Epithelial cell of prostate (primary cell): ENCODE measurements at places on chromosomes 2 and 18.
A peak's percentile ranks its signal among the peaks of the same experiment; 100 is the strongest.

DNA sequence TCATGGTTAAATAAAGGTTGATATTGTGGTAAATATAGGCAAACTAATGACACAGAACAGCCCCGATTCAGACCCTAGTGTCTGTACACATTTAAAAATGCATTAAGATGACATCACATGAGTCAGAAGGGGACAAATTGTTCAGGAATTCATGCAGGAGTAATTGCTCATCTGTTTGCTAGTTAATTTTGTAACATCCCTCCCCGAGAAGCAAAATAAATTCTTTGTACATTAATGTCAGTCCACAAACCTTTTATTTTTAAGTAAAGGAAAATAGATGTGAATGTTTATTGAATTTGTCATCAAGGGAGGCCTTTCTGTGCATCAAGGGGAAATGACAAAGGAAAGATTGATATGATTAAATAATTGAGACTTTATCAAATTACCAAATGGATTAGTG, 69.9 kb downstream of the SH3BP4 start:
- DNase-seq, result peak; percentile 61

DNA sequence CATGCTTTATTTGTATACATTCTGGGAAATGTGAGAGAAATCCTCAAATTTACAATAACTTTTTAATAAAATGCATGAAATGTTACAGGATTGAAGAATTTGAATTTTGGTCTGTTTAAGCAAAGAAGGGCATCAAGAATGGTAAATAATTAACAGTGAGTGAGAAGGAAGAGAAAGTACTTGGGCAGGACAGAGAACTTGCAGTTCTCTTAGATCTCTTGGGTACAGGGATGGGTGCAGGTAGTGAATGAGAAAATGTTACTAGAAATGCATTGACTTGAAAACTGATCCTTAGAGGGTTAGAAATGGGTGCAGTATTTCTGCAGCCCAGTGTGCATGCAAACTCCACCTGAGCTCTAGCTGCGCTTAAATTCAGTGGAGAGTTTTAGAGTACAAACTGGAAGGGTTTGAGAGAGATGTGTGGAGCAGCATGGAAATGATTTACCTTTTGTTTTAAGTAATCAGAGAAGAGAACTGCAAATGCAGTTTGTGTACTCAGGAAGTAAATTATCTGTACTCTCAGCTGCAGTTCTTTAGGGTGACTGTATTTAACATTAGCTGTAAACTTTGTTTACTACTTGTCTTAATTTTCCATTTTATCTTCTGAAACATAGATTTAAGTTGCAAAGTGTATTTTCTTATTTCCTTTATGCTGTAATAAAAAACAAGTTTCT, 51.0 kb upstream of the RAB27B start:
- no peak for DNase-seq

DNA sequence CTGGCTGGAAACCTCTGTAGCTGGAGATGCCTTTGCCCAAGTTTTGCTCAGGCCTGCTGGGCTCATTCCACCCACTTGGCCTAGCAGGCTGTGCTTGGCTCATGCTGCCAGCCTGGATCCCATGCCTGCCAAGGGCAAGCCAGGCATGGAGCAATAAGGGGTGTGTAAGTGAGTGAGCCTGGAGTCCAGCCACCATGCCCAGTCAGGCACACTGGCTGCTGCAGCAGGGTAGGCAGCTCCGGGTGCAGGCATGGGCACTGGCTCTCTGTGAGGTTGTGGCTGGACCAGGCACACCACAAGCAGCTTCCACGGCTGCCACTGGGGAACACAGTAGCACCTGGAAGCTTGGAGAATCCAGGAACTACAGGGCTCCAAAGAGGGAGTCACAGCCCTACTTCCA, 147.7 kb upstream of the HS6ST1 start:
- no peak for DNase-seq

GRCh38 chr2:69796174-69796573, 33.3 kb upstream of the GMCL1 start:
- DNase-seq, result no peak

DNA sequence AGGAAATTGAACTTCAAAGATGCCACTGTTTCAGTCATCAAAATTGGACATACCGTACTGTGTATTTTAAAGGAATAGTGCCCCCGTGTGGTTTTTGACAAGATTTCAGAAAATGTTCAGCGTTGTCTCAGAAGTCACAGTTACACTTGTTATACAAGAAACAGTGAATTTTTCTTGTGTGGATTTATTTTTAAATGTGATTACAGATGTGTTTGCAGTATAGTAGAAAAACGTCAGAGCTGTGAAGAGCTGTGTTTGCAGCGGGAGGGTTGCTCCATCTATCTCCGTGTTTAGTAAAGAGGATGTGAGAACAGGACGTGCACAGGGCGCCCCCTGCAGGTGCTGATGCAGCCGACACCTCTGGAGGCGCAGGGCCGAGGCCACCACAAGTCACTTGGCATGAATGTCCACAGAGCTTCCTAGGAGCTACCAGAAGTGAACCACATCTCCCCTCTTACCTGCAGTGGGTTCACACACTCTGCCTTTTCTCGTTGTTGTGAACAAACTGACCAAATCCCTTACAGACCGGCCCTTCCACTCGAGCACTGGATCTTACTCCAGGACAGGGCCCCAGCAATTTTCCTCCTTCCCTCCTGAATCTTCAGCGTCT, 73.1 kb downstream of the CACNB4 start:
- DNase-seq, result no peak

- DNase-seq, result no peak
Measured at GRCh38 chr2:240246173-240246820, 105.8 kb upstream of the OTOS start.

- DNase-seq, result no peak
Measured at GRCh38 chr2:168192839-168193616, 54.4 kb downstream of the STK39 start.

- no peak for DNase-seq
Measured at GRCh38 chr2:130981667-130982066, 111.6 kb downstream of the FAM168B start.

- no peak for DNase-seq
Measured at GRCh38 chr2:70041663-70042062, 45.6 kb upstream of the PCBP1 start.

DNA sequence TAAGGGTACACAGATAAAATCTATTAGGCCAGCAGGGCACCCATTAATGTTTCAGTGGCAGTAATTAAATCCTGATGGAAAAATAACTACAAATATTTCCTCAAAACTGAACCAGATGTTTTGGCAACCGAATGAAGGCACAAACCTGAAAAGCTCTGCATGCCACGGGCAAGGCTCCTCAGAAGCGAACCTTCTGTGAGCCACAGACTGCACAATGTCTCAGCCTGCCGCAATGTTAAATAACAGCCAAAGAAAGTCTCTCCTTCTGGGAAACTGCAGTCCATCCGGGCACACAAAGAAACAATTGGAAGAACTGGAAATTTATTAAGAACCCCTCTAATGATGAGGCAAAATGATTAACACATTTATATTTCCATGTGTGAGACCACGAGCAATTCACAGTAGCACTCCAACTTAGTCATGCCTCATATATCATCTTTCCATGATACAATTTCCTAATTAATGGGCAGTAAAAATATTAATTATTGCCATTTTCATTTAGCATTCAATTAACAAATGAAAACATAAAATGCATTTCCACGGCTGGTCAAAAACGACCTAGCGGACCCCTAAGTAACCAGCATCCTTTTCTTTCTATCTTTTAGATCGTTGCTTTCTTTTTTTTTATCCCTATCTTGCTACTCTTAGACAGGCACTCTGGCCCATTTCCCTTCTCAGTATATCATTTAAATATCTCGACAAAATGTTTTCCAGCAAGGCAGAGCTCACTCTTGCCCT, 237.5 kb downstream of the EPHA4 start:
- DNase-seq, result no peak

DNA sequence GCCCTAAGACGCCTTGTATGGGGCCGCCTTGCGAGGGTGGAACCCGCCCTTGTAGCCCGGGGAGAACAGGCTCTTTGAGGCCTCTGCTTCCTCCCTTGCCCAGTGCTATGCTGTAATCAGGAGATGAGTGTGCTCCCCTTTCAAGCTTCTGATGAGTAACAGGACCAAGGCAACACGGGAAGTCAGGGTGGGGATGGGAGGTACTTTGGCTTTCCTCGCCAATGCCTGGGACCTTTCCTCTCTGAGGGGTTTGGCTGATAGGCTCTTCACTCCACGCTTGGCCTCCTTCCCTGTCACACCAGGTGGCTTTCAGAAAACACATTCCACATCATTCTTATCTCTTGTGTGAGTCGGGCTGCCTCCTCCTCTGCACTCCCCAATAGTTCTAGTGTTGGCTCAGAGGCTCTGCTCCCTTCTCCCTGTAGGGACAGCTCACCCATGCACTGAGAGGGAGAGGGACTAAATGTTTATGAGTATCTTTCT, 223.7 kb upstream of the TRIB2 start:
- peak; percentile 41 for DNase-seq

DNA sequence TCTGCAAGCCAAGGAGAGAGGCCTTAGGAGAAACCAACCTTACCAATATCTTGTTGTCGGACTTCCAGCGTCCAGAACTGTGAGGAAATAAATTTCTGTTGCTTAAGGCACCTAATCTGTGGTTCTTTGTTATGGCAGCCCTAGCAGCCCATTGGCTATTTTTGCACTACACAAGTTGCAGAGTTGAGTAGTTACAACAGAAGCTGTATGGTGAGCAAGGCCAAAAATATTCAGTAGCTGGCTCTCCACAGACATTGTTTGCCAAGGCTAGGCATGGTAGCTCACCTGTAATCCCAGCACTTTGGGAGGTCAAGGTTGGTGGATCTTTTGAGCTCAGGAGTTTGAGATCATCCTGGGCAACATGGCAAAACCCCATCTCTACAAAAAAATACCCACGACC, 27.1 kb upstream of the SCYGR1 start:
- peak; percentile 78 for DNase-seq

DNA sequence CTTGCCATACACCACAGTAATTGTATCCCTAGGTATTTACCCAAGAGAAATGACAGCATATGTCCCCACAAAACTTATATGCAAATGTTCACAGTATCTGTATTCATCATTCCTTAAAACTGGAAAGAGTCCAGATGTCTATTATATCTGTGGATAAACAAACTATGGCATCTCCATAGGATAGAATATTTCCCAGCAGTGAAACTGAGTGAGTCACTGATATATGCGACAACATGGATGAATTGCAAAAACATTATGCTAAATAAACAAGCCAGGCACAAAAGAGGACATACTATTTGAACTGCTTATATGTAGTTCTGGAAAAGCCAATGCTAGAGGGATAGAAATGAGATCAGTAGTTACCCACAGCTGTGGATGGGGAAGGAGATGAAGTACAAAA, 359.4 kb upstream of the DSEL start:
- no peak for DNase-seq

DNA sequence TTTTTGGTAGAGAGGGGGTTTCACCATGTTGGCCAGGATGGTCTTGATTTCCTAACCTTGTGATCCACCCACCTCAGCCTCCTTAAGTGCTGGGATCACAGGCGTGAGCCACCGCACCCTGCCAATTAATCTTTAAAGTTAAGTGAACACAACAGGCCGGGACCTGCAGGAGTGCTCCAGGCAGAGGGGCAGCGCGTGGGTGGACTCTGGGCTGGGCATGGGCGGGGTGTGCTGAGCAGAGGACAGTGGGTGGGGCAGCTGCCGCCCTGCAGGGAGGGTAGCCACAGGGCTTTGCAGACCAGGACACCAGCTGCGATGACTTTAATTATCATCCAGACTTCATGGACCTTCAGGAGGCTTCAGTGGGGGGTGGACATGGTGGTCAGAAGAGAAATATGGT, 8.8 kb upstream of the GPR148 start:
- DNase-seq, result no peak

- no peak for DNase-seq
Measured at GRCh38 chr2:63716146-63716545, 125.5 kb upstream of the UGP2 start.
